ENCODE measurements at places on chromosomes 4 and X.

GRCh38 chrX:46694549-46694948, 64.4 kb downstream of the SLC9A7 start:
- no peak for DNase-seq

DNA sequence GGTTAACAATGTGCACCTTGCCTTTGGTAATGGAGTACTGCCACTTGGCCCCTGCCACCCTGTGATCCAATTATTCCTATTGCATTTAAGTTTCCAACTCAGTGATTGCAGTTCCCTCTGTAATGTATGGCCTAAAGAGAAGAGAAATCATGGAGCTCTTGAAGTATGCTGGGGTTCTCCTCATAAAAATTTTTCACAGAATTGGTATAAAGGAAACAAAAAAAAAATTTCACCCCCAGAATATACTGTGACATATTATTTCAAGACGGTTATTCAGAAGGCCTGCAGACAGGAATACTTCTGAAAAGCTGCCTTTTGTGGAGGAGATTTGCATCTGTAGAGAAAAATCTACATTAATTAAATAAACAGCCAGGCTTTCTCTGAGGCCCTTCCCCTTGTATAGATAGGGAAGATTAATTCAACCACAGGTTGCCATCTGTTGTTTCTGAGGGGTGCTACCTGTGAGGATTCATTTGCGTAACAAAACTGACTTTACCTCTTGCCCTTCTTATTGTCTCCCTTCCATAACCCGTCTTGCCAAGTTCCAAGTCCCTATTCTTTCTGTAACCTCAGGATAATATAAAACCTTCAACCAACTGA, 94.8 kb upstream of the LANCL3 start:
- no peak for DNase-seq

GRCh38 chr4:158966091-158966490, 136.8 kb upstream of the RAPGEF2 start:
- DNase-seq: no peak

DNA sequence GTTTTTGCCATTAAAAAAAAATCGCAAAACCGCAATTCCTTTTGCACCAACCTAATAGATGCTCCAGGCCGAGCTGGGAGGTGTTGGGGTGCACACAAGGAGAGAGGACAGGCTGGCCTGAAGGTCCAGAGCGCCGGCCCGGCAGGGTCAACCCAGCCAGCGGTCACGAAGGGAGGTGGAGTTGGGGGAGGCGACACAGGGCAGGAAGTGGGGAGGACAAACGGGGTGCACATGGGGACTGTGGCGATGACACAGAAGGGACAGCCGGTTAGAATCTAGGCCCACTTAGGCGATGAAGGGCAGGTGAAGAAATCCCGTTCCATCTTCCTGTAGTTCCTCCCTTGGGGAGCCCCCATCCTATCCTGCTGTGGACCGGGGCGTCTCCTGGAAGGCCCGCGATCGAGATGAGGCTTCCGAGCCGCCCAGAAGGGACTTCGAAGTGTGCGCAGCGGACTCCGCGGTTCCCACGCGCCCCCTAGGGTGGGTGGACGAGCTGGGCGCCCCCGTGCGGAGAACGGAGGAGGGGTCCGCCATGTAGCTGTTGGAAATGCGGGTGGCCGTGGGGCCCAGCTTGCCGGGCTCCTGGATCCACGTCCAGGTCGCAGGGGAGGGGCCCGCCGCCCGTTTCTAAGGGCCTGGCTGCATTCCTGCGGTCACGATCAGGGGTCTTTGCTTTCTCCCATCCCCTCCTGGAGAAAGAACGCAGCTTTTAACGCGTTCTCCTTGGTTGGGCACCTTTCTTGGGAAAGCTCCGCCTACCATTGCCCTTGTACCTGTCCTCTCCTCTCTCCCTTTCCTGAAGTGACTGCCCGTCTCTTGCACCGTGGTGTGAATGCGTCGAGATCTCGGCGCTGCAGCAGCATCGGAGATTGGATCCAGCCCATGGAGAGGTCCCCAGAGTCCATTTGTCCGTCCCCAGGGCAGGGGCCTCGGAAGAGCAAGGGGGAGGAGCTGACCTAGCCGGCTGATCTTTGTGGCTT, 17.0 kb upstream of the HPF1 start:
- no peak for DNase-seq

DNA sequence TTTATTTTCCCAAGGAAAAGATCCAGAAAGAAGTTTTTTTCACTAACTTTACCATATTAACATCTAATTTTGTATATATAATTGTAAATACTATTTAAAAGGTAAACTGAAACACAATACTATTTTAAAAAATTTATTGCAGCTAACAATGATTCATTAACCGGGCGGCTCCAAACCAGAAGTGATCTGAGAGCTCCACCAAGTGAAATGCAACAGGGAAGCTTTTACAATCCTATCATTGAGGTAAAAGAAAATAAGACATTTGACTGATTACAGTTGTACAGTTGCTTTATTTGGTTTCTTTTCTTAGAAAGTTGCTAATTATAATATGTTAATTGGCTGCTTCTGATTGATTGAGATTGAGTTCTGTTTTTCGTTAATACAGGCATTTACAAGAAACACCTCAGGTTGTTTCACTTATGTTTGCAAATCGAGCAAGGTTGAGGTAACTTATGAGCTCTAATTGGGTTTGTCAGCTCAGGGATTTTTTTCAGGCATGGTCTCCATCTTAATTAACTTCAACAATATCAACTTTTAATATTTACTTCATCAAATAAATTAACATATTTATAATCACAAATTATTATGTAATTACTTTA, 220.2 kb upstream of the UGT8 start:
- no peak for DNase-seq

DNA sequence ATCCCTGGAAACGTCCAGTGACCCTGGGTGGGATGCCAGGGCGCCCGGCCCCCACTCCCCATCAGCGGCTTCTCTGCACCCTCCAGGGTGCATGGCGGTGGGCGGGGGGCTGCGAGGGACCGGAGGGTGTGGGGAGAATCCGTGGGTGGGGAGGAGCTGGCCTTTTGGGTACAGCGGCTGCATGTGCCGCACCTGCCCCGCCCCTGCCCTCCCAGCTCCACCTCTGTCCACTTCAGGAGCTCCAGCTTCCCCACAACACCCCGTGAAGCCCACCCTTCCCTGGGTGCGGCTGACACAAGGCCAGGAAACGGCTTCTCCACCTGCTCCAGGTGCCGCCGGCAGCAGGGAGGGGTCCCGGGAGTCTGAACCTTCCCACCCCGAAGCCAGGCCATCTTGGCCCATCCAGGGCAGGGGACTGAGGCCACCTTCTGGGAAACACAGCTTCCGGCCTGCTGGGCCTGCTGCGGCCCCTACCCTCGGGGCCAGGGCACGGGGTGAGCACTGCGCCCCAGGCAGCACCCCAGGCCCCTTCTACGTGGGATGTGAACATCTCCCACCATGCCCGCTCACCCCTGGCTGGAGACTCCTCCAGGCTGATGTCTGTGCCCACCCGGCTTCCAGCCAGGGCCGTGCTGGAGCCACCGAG, 34.6 kb downstream of the CPLX1 start:
- DNase-seq: no peak

GRCh38 chr4:150385606-150386005, 196.3 kb upstream of the MAB21L2 start:
- DNase-seq: peak; percentile 43

GRCh38 chr4:185384930-185385331, 10.8 kb downstream of the LRP2BP start:
- no peak for DNase-seq

- no peak for DNase-seq
Measured at GRCh38 chr4:183968931-183969330, 63.8 kb downstream of the STOX2 start.

DNA sequence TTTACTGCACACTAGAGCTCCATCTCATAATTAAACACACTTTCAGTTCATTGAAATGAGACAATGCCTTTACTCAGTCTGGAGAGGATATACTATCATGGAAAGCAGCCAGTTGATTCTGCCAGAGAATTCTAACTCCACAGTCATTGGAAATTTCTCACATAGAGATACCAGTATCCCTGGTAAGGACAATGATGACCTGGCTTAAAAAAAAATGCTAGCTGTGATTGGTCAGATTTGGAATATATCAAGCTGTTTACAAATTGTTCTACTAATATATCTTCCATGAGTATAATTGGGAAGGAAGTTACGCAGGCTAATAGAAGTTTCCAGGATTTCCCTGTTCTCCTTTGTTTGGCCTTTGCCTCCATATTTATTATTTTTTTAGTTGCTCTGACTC, 34.5 kb upstream of the TLL1 start:
- DNase-seq: no peak
